Activated CD4-positive, alpha-beta T cell treated with anti-CD3 and anti-CD28 coated beads for 24 hours (primary cell): ENCODE measurements at places on chromosomes 2 and 18.

GRCh38 chr2:73986085-73986681 is 1.5 kb downstream of the TET3 start:
- no peak for DNase-seq

GRCh38 chr2:143522699-143523098 is 393.5 kb downstream of the ARHGAP15 start:
- DNase-seq, result no peak

- no peak for DNase-seq
These were observed 58.7 kb upstream of the DDX18 start for GRCh38 chr2:117755768-117756167.

DNA sequence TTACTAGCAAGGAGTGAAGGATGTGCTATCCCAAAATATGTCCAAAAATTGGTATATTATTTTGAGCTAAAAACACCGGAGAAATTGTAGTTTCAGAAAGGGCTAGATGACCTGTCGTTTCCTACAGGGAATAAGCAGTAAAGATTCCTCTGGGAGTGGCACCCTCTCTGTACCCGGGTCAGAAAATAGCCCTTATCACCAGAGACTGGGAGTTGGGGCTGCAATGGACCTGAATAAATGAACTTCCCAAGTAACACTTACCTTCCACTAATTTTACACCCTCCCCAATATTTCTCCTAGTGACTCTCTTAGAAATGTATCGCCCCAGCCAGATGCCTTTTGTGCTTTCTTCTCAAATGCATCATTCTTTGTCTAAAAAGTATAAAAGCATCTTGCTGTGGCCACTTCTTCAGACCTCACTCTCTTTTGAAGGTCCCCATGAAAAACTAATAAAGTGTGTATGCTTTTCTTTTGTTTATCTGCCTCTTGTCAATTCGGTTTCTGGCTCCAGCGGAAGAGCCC is 734 bp upstream of the RMC1 start:
- no peak for DNase-seq

DNA sequence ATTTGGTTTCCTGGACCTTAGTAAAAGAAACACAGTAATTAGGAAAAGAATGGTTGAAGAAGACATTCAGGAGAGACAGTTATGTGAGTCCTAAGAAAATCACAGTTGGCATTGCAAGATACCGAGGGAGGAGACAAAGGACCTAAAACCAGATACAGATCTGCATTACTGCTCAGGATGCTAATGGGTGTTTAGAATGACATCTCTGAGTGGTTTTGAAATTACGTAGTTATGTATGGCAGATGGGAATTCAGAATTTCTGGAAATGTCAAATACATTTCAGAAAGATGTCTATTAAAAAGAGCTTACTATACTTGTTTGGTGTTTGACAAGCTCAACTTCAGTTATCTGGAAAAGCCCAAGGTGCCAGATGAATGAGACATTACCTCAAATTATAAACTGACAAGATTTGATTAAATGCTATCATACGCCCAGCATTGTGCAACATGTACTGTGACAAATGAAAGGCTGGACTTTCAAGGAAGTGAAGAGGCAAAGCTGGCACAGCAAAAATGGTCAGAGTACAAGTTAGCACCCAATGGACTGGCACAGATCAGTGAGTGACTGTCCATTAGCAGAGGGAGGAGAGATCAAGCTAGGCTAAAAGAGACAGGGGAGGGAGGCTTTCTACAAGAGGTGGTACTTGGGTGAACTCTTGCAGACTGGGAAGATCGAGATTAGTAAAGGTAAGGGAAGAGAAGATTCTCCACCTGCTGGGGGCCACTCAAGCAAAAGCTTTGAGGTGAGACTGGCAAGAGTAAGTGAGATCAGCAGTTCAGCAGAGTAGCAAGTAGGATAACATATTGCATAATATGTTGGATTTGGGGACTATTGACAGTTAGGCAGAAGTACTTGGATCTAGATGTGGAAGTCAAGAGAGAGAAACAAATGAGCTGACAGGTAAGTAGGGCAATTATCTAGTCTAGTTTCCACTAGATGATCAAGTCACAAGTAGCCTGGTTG is 168.9 kb downstream of the CYRIA start:
- DNase-seq, result no peak

DNA sequence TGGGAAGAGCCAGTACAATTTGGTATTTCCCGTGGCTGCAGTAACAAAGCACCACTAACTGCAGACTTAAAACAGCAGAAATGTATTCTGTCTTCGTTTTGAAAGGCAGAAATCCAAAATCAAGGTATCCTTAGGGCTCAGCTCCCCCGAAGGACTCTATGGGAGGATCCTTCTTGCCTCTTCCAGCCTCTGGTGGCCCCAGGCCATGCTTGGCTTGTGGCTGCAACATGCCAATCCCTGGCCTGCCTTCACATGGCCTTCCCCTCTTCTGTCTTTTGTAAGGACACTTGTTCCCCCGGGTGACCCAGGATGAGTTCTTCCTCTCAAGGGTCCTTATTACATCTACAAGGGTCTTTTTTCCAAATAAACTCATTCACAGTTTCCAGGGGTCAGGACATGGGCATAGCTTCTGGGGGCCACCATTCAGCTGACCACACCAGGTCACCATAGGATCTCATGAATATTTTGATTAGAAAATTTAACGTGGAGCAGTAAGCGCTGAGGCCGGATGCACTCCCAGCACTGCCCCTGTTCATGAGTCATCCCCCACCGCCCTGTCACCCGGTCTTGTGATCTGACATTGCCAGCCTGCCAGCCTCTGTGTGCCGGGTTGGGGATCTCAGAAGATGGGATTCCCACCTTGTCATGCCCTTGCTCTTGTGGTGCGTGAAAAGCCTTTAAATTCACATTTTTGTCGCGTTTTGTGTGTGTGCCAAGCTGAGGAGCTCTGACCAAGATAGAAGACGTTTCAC is 61.2 kb upstream of the B3GNT7 start:
- no peak for DNase-seq

GRCh38 chr2:232838406-232838874 is 31.6 kb upstream of the SNORC start:
- DNase-seq, result peak; percentile 37

DNA sequence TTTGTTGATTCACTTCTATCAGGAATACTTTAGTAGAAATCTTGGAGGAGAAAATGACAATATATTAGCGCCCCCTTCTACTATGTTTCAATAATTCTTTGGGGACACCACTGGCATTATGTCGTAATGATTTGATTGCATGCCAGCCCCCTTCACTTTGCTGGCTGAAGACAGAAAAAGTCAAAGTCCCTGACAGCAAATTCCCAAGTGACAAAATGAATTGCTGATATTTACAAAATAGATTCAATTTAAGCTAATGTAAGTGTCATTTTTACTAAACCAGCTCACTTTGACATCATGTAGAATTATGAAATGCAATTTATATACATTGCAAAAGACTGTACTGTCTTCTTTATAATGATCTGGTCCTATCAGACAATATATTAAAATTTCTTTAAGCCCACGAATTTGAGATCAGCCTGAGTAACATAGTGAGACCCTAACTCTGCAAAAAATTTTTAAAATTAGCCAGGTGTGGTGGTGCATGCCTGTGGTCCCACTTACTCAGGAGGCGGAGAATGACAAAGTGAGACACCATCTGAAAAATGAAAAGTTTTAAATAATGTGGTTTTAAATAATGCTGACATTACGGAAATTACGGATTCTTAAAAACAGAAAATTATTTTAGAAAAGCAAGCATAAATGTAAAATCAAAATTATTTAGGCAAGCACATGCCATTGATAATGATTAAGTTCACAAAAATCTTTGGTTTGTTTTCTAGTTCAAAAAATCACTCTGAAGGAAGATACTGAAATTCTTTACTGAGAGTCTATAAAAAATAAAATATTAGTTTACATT is 520.1 kb upstream of the PKDCC start:
- DNase-seq, result no peak

DNA sequence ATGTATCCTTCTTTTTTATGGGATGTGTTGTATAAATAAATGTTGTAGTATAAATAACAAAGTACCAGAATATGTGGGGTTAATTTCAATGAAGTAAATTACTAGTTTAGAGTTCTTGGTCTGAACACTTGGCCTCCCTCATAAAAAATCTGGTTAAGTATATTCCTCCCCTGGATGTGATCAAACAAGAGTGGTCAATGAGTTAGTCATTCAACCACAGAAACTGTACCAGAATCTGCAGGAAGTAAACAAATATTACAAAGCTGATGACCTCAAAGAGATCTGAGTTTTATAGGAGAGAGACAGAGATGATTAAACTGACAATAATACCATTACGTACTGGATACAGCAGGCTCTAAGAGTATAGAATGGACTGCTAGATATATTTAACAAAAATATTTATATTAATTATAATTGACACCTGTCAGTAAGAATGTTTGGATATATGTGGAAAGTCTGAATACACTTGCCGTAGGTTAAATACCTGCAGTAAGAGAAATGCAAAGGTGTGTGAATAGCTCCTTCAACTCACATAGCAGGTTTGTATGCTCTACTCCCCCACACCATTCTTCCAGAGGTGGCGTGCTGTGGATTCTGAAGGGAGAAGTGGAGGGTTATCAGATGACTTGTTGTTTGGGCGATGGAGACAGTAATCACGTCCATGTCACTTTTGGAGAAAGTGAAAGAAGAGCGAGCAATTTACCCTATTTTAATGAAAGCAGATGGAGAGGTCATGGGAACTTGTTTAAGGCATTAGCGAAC is 108.3 kb upstream of the LRATD1 start:
- no peak for DNase-seq

DNA sequence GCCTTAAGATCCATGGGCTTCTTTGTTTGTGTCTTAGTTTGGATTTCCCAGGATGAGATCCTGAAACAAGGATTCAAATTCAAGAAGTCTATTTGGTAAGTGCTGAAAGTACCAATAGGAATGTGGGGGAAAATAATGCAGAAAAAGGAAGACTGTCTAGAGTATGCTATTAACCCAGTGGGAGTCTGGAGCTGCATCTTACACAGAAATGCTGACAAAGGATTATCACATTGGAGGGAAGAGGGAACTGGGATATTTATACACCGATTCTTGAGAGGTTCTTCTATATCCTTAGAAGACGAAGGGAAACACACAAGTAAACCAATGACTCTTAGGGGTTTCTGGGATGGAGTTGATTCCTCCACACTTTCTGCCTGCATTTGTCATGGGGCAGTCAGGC is 294.8 kb upstream of the FIGN start:
- no peak for DNase-seq

- DNase-seq, result no peak
These were observed 8.8 kb upstream of the SNTG2 start for GRCh38 chr2:941871-942270.

GRCh38 chr2:128420131-128420530 is 101.5 kb upstream of the HS6ST1 start:
- no peak for DNase-seq

GRCh38 chr2:43461453-43462073 is 134.3 kb downstream of the THADA start:
- DNase-seq, result no peak

- no peak for DNase-seq
These were observed 9.6 kb downstream of the MBOAT2 start for GRCh38 chr2:8993902-8994278.

DNA sequence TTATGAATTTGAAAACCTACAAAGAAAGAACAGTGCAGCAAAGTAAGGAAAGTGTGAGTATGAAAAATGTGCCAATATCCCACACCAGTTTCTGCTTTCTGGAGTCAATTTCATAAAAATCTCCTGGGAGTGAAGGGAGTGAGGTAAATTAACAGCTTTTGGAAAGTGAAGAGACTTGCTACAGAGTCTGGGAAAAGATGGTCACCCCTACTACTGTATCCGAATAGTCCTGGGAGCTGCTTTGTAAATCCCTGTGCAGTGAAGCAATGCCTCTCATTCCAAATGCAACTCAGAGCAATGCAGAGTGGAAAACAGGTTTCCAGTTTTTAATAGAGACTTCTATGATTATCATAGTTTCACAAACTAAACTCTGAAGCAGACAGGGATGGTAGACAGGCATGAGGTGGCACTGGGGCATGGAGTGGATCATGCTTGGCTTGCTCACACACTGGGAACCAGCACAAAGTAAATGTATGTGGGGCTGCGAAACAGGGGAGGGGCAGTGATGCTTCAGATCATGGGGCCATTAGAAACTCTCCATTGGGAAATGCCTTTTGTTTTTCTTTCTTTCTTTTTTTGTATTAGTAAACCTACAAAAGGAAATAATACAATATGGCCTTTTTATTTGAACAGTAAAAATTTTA is 10.6 kb downstream of the COL5A2 start:
- no peak for DNase-seq

GRCh38 chr2:232529806-232530547 is 4.0 kb downstream of the CHRND start:
- DNase-seq, result no peak

DNA sequence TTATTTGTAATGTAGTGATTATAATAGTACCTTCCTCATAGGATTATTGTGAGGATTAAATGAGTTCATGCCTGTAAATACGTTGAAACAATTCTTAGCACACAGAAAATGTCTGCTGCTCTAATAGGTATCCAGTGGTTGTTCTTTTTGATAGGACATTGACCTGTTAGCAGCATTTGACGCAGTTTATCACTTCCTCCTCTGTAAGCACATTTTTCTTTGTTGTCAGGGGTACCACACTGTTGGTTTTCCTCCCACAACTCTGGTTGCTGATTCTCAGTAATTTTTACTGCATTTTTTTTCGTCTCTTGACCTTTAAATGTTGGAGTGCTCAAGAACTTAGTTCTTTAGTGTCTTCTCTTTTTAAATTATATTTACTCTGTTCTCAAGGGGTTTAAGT is 15.4 kb downstream of the PPM1B start:
- DNase-seq, result no peak

GRCh38 chr18:26757263-26758019 is 108.1 kb downstream of the AQP4 start:
- no peak for DNase-seq

- no peak for DNase-seq
These were observed 95.3 kb downstream of the FSIP2 start for GRCh38 chr2:185833864-185834263.

DNA sequence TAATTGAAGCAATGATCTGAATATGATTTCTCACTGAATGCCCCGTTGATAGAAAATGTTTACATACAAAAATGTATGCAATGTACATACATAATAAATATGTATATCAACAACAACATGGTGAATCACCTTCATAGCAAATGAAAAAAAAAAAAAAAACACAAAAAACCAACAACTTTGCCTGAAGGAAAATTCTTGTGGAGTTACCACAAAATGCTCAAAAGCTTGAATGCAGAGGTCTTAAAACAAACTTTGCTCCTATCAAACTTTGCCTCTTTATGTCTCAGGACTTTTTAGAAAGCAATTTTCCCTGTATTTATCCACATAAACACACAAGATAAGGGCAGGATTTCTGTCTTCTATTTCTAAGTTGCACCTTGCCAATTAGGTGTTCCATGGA is 92.9 kb upstream of the SIX2 start:
- no peak for DNase-seq

DNA sequence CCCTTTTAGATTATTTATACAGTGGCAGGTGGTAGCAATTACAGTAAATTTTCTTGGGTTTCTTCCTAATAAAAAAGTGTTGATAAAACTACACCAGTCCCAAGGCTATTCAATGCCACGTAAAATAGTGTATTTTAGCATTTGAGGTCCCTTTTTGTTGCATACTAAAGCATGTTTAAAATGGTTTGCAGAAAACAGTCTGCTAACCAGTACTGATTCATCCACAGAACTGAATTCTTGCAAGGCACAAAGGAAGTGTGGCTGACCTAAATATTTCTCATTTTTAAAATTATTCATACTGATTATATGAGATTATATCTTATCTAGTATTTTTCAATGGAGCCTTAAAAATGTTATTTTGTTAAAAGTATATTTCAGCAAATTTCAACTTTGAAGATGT is 98.1 kb downstream of the SMAD2 start:
- DNase-seq, result no peak

- DNase-seq, result no peak
These were observed 2.0 kb downstream of the VAMP8 start for GRCh38 chr2:85579266-85579935.

- DNase-seq, result no peak
These were observed 120.6 kb downstream of the TXNL1 start for GRCh38 chr18:56517761-56518160.
